Hematopoietic multipotent progenitor cell treated with erythropoietin and hydrocortisone succinate and interleukin-3 and kit ligand, for 8 days (in vitro differentiated cells): ENCODE measurements at places on chromosomes 13 and 19.

GRCh38 chr19:13066933-13067807 is 35.5 kb downstream of the LYL1 start:
- no peak for DNase-seq

DNA sequence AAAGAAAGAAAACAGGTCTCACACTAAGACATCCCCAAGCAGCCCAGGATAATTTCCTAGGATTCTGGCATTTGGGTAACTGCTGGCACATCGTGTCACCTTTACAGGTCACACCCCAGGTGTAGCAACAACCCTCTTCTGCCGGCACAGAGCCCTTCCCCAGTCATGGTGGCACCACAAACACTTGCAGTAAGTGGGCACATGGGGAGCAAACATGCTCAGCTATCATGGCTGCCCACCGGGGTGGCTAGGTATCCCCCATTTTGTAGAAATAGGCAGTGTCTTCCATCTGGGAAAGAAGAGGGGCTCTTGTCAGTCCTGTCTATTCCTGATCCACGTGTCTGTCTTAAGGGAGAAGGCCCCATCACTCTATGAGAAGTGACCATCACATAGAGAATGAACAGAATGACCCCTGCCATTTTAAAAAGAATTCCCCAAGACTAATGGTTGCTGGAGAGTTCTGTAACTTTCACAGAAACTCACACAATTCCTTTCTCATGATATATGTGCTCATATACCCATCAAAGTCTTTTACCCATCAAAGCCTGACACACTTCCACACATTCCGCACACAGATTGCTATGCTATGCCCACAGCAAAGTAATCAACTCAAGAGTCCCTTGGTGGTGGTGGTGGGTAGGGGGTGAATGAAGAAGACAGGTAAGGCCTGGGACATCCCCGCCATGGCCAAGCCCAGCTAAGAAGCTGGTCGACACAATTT is 33.3 kb downstream of the BRD4 start:
- DNase-seq = no peak

DNA sequence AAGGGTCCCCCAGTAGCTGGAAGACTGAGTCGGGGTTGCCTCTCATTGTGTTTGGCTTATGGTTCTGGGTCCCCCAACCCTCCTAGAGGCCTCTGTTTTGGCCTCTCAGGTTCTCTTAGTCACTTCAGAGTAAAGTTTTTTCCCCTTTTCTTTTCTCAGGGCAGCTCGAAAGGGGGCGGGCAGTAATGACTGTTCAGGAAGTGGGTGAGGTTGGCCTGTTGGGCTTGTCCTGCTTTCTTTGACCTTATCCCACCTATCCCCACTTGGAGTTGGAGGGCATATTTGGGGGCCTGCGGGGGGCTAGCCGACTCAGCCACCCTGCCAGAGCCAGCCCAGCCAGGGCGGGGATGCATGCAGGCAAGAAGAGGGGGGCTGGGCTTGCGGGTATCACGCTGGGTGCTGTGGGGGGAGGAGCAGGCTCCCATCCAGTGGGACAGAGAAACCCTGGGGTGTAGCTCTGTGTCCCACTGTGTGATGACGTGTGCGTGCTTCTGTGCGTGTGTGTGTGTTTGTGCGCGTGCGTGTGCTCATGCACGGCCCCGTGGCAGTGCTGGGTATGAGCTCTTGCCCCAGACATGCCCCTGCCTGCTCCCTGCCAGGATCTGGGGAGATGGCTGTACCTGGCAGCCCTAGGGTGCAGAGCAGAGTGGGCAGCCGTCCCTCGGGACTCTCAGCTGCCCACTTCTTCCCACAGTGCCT is 1.4 kb downstream of the CIC start:
- peak; percentile 86 for DNase-seq

DNA sequence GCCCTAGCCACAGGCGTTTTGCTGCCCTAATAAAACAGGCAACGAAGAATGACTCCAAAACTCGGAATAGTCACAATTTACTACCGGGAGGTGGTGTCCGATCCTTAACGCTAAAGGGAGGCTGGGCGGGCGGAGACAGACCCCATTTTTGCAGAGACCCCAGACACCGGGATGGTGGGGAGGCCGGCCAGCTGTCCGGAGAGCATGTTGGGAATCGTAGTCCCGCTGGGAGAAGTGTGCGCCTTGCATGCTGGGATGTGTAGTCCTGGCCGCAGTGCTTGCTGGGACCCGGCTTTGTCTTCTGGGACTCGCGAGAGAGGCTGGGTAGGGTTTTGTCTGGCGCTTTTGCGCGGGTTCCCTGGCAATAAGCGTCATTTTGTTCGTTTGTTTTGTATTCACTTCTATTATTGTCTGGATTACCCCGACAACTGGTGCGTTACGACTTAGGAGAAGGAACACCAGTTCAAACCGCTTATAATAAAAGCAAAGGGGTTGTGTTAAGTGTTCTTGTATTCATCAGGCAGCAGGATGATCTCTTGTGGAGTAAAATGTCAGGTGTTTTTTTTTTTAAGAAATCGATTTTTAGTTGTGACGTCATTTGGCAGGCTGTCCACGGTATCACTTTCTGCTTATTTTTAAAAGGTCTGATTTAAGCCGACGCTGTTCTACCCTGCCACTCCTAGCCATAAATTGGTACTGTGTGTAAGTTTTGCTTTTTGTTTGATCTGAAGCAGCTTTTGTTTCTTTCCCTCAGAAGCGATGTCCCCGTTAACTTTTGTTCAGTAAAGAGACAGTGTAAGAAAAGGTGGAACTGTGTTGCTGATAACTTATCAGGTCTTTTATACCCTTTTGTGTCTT is 676 bp upstream of the HSPH1 start:
- peak; percentile 98 for DNase-seq

- no peak for DNase-seq
These were observed 40.5 kb downstream of the USP12 start for GRCh38 chr13:27130979-27131623.

DNA sequence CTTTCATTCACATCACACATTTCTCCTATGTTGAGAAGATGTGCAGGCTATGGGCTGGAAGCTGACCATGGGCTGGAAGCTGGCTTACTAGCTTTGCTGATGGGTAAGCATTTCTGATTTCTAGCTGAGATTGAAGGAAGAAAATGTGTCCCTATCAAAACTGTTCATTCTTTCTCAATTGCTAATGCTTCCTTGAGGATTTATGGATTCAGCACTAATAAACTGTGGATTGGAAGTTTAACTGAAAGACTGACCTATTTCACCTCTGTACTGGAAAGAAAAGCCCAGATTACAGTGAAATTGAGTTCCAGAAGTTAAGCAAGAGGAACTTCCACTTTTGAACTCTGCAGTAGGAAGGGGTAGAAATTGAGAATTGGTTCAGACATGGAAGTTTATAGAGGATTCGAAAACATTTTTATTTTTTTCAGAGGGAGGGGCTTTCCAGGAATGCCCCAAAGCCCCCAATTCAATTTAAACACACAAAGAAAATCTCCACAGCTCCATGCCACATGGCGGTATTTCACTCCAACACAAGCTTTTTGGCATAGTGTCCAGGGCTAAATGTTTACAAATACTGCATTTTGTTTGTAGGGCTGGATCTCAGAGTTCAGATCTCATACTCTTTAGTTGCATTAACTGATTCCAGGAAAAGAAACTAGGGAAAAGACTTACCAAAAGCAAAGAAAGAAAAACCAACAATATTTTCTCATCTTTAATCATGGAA is 61.2 kb upstream of the ARGLU1 start:
- no peak for DNase-seq

GRCh38 chr13:74274916-74275315 is 140.7 kb upstream of the KLF12 start:
- no peak for DNase-seq

DNA sequence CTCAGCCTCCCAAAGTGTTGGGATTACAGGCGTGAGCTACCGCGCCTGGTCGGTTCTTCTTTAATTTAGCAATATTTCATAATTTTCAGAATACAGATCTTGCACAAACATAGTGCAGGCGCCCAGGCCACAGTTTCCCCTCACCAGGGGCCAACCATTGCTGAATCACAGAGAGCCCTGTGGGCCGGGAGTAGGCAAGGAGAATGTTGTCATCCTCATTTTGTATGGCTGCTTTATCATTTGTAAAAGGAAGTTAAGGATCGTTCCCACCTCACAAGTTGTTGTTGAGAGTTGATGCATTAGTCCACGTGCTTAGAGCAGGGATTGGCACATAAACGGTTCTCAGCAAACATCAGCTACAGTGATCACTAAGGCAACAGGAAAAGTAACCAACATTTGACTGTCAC is 30.2 kb downstream of the MEIS3 start:
- DNase-seq = no peak

GRCh38 chr13:75685239-75685697 is 49.1 kb downstream of the LMO7 start:
- DNase-seq = no peak

DNA sequence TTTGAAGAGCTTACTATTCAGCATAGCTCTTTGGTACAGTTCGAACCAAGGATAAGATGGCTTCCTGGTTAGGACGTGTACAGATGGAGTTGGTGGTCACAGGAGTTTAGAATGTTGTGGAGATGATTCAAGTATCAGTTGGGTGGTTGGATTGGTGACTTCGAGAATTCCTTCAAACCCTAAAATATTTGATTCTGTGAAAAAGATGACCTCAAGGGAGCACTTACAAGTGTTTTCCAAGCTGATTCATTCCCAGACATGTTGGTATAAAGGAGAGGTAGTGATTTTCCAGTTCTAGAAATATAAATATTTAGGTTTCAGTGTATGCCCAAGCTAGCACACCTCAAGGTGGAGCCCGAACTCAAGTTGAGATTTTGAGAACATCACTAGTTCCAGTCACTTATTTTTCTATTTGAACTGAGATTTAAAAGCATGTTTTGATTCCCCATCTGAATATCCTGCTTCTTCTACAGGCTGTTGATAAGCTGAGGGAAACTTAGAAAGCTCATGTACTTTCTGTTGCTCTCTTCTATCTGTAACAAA is 306.1 kb downstream of the DCT start:
- no peak for DNase-seq

- no peak for DNase-seq
These were observed 245.7 kb downstream of the DNAJC15 start for GRCh38 chr13:43269037-43269481.

DNA sequence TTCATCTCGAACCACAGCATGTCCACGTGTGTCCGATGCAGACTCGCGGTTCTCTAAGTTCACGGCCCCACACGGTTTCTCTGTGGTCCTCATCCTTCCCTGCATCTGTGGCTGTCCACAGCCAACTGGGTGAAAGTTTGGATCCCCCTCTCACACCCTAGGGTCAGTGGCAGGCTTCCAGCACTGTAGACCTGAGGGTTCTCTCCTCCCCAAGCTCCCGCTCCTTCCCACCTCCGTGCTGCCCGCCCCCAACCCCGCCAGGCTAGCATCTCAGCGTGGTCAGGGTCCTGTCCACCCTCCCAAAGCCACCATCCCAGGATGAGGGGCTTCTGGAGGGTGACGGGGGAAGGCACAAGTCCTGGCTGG is 3.0 kb downstream of the ANGPTL4 start:
- DNase-seq = no peak

DNA sequence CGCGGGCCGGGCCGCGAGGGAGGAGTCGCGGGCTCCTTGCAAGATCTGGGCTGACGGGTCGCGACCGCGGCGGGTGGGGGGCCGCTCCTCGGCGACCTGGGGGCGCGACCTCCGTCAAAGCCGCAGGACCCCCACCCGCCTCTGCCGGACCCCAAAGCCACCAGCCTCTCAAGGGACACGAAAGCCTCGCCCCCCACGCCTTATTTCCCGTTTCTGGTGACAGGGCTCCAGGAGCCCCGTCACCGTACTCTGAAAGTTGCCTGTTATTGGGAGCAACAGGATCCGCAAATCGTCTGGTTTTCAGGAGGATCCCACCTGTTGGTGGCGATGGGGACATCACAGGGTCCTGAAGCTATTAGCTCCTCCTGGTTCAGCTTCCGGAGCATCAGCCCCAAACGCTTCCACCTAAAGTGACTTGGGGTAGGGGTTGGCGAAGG is 530 bp downstream of the MAU2 start:
- DNase-seq = peak; percentile 19

DNA sequence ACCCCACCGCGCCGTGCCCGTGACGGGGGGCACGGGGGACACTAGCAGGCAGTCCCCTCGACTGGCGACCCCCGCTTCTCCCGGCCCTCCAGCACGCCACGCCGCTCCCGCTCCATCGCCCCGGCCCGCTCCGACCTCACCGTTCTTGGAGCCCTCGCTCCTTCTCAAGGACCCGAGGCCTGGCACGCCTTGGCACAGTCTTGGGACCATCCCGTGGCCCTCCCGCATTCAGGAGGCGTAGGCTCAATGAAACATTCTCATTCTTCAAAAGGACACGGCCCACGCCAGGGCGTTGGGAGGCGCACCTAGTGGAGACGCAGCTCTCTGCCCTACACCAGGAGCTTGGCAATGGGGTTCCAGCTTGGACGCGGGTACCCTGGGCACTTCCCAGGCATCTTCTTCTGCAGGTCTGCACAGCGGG is 473 bp upstream of the CERS1 start:
- DNase-seq = no peak

DNA sequence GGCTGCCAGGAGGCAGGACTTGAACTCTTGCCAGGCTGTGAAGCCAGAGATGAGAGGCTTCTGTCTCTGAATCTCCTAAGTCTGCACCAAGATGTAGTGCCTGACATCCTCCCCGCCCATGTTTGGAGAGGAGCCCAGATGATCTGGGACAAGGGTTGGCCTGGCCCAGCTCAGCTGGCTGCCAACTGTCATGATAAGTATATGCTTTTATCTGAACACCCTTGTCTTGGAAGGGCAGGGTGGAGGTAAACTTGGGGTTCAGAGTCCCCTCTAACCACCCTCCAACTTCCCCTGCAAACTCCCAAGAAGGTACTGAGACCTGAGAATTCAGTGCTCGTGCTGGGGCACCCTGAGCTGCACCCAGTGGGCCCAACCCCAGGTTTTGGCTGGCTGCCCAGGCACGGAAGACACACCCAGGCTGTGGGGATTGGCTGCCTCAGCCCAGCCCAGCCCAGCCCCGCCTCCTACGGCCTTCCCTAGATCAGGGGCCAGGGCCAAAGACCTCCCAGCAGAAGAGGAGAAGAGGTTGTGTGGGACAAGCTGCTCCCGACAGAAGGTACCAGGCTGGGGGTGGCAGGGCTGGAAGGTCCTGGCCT is at the start of gene CYP4F12:
Gene CYP4F12, plus strand, starts transcription at position 508 of the 596 bp plus-strand sequence. CDS start 443 bp downstream, outside the sequence.
- DNase-seq = peak; percentile 99

DNA sequence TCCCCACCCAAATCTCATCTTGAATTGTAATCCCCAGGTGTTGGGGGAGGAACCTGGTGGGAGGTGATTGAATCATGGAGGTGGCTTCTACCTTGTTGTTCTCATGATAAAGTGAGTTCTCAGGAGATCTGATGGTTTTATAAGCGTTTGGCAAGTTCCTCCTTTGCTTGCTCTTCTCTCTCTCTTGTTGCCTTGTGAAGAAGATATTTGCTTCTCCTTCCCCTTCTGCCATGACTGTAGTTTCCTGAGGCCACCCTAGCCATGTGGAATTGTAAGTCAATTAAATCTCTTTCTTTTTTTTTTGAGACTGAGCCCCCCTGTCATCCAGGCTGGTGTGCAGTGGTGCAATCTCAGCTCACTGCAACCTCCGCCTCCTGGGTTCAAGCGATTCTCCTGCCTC is 34.4 kb downstream of the VSTM1 start:
- no peak for DNase-seq

GRCh38 chr19:3608750-3609322 is 2.2 kb upstream of the TBXA2R start:
- peak; percentile 21 for DNase-seq
